Natural killer cell (primary cell): ENCODE measurements at places on chromosomes 6 and 20.

GRCh38 chr6:137471497-137471896 lies 22.7 kb downstream of the OLIG3 start:
- DNase-seq: no peak

DNA sequence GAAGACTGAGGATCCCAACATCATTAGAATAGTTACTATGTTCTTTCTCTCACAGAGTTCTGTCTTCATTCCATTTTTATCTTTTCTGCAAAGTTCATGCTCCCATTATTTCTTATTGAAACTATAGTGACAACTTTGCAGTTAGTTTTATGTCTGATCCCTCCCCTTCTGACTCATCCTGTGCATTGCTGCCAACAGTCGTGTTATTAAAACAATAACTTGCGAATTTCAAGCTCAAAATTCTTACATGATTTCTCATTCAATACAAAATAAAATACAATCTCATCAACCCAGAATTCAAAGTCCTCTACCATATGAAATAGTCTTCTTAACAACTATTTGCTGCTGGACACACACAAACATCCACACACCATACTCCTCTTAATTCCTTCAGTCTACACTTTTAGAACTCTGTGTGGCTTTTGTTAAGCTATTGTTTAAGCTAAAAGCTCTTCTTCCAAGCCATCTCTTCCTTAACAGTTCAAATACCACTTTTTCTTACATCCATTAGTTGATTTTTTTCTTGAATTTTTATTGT lies 261.4 kb upstream of the IRAK1BP1 start:
- DNase-seq: no peak

- no peak for DNase-seq
Observed at GRCh38 chr6:105839266-105839665, 246.9 kb upstream of the PRDM1 start.

GRCh38 chr20:61422636-61423425 lies 170.8 kb downstream of the CDH4 start:
- no peak for DNase-seq

GRCh38 chr6:116200619-116201249 lies 53.1 kb downstream of the TSPYL4 start:
- no peak for DNase-seq

GRCh38 chr6:134553936-134554335 lies 236.0 kb upstream of the SGK1 start:
- no peak for DNase-seq

GRCh38 chr20:44532259-44532980 lies 10.6 kb upstream of the SERINC3 start:
- DNase-seq: no peak

DNA sequence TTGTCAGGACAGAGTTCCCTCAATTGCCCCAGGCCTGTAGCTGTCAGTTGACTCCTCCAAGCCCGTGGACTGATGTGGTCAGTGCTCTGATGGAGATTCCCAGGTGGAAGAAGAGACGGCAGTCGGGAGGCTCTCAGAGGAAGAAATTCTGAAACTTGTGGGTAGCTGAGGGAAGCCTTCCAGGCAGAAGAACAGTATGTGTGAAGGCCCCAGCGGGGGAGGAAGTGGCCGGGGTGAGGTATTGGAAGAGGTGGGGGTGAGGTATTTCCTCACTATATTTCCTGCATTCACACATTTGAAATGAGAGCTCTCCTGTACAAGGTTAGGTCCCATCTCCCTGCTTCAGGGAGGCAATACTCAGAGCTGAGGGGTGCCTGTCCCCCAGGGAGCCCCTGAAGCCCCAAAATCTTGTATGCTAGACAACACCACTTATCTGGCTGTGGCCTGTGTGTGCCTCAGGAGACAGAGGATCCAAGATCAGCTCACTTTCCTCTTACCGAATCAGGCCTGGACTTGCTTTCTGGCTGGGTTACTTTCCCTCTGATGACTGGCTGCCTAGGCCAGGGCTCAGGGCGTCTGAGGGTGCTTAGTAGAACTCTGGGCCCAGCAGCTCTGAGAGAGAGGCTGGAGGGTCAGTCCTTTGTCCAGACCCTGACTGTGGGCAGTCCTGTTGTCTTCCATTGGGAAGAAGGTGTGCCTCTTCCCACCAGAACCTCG lies 49.3 kb upstream of the MYL9 start:
- DNase-seq: peak; percentile 75

DNA sequence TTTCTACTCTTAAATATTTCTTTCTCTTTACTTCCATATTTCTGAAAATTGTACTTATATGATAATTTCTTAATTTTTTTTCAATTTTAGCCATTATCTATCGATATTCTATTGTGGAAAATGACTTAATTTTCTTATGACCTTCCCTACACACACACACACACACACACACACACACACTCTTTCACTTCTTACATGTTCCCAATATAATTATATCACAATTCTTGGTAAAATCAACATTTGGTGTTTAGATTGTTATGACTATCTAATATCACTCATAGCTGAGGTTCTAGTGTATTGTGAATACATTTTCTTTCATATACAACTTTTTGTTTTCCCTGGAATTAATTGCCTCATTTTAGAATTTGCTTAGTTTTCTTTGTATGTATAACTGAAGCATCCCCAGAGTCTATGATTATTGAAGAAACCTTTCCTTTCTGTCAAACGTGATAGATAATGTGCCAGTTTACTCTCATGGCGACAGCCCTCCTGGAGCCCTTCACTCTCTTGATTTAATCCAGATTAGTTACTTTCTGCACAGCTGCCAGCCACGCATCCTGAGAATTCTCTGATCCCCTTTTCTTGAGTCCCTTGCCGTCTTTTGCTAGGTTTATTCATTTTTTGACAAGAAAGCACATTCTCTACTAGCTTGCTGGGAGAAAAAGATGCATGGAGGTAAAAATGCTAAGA lies 63.4 kb downstream of the RNF182 start:
- no peak for DNase-seq

- DNase-seq: no peak
Observed at GRCh38 chr6:73558624-73559398, 38.0 kb upstream of the EEF1A1 start.

DNA sequence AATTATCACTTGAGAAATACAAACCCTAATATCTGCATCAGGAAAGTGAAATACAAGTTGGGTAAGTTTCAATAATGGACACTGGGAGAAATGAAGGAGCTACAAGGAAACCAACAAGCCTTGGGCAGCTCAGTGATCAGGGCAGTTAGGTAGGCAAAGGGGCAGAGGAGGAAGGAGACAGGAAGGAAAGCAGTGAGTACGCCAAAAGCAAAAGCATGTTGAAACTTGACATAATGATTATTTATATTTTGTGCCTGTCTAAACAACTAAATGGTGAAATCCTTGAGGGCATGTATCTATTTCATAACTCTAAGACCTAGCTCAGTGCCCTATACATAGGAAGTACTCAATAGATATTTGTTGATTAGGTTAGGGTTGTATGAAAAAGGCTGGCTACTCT lies 23.3 kb downstream of the PXT1 start:
- DNase-seq: no peak

DNA sequence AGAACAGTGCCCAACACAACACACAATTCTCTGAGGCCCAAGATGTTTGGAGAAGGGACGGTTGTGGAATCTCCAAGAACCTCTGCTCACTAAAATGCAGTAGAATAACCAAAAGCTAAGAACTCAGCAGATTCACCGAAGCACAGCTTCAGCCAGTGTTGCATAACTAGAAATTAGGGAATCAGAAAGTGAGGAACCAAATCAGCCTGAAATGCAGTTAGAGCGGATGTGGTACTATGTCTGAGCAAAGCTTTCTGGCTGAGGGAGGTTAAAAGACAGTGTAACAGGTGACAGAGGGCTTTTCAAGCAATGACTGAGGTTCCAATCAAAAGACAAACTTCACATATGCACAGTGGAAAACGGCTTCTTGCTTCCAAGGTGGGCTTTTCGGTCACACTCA lies 197.9 kb upstream of the KCNK16 start:
- no peak for DNase-seq
